Stimulated activated naive CD4-positive, alpha-beta T cell (primary cell): ENCODE measurements at places on chromosomes 4 and X.

GRCh38 chrX:9341291-9342201, 123.3 kb upstream of the TBL1X start:
- peak; percentile 23 for DNase-seq

GRCh38 chr4:38210396-38211114, 250.4 kb downstream of the PTTG2 start:
- DNase-seq: no peak

DNA sequence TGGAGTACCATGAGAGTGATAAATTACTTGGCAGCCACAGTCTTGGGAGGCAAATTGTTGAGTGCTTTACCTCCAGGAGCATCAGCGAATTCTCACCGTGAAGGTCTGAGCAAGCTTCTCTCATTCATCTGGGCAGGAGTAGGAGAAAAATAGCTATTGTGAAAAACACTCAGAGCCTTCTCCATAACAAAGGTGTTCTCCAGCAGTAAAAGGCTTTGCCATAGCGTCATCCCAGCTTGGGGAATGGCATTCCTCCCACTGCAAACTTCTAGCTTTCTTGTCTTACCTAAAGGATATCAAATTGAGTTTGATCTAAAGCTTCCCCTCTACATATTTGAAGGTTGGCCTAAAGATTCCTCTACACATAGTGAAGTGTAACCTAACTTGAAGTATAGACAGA, 29.8 kb upstream of the MAGEA11 start:
- DNase-seq: no peak

DNA sequence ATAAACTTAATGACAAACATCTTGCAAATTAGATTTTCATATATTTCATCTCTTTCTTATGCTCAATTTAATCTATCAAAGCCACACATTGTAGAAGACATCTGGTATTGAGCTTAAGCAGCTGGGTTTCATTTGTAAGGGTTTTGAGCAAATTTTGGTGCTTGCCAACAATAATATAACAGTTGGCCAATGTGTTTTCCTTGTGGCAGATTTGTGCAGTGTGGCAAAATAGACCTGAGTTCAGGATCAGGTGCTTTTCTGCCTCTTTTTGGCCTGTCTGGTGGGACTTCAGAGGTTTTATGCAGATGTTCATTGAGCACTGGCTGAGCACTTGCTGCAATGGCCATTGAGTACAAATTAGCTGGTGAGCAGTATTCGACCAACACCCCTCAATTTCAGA, 301.9 kb downstream of the BMPR1B start:
- no peak for DNase-seq

DNA sequence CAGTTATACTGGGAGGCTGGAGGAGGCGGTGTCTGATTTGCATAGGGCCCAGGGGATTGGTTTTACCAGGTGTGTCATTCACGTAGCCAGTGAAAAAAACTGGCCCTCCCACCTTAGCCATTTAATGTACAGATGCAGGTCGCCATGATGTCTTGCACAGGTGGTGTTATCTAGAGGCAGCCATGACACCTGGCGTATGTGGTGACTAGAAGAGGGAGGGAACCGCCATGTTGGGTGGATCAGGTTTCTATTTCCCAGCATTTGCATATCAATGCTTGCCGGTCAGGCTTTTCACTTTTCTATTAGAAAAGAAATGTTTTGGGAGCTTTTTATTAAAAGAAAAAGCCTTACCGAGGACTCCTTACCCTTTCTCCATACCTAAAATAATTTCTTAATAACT, 523.4 kb downstream of the ADGRL3 start:
- no peak for DNase-seq
